Breast epithelium (tissue), 4 donors: ENCODE measurements at places on chromosomes 1 and 21. TPM values are rescaled to one million over a fixed set of nuclear protein-coding genes. Genes with fewer than 3 reads are reported as not detected.

DNA sequence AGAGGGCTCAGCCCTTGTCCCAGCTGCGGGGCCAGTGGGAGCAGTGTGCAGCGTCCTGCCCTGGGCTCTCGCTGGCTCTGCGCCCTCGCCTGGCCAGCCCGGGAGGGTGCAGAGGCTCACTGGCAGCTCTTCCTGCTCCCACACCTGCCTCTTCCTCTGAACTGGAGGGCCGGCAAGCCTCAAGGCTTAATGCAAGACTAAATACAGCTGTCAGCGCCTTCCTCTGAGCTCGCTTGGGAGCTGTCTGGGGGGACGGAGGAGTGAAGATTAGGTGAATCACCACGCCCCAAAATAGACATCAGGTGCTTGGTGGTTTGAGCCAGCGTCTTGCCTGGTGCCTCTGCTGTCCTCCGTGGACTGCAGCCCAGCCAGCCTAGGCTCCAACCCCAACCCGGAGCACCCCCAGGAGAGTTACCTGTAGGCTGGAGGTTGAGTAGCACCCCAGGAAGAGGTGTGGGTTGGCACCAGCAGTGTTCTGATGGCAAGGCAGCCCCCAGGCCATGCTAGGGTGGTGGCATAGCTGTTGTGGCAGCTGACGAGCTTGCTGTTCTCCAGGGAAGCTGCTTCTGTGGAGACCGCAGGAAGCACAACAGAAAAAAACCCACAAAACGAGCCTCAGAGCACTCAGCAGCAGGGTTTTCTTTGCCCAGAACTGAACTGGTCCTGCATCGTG lies 36.9 kb downstream of the UMODL1 start:
- DNase-seq, result peak; percentile 57
- H3K27ac ChIP-seq, result peak overlapping the region; percentile 59
- no peaks in the 10 kb centered on the region for H3K4me1 ChIP-seq
- H3K36me3 ChIP-seq, result no peaks in the 10 kb centered on the region

- no peaks in the 10 kb centered on the region for H3K27me3 ChIP-seq
- H3K4me3 ChIP-seq, result no peak overlapping the region
- H3K27ac ChIP-seq, result no peak overlapping the region
- no peaks in the 10 kb centered on the region for H3K36me3 ChIP-seq
- DNase-seq, result no peak
Measured at GRCh38 chr1:180254854-180255253, 24.8 kb downstream of the LHX4 start.

DNA sequence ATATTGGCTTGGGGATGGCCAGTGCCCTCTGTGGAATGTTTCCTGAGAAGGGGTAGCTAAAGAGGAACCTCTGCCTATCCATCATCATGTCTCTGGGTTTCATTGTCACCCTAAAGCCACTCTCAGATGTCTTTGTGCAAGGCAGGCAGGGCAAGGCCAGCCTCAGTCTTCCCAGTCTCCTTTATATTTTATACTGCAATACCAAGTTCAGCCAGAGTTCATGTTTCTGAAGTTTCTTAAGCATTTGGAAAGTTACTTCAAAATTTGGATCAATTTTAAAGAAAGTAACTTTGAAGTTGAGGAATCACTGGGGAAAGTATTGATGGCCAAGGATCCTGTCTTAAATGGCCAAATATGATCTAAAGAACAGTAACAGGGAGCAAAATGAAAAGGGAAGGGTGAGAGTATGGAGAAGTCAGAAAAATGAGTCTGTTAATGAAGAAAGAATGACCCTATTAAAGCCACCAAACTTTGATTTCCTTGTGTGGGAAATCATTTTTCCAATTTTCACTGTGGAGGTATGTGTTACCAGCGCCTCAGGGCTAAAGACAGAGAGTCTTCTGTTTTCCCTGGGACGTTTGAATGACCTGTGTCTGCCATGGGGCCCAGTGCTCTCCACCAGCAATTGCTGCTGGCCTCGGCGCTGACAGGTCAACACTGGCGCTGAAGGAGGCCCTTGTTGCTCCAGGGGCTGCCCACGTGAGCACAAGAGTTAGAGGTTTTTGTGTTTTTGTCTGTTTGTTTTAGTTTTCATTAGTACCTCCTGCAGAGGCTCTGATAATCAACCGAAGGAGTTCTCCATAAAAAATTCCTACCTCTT lies 93.9 kb downstream of the ATP5PO start:
- no peaks in the 10 kb centered on the region for H3K27me3 ChIP-seq
- H3K36me3 ChIP-seq, result no peaks in the 10 kb centered on the region
- H3K4me1 ChIP-seq, result no peaks in the 10 kb centered on the region
- peak overlapping the region; percentile 2 for H3K27ac ChIP-seq
- no peak for DNase-seq

GRCh38 chr1:21397813-21398188 lies 42.1 kb upstream of the NBPF3 start:
- H3K4me3 ChIP-seq, result no peak overlapping the region
- H3K27ac ChIP-seq, result no peak overlapping the region
- DNase-seq, result no peak

DNA sequence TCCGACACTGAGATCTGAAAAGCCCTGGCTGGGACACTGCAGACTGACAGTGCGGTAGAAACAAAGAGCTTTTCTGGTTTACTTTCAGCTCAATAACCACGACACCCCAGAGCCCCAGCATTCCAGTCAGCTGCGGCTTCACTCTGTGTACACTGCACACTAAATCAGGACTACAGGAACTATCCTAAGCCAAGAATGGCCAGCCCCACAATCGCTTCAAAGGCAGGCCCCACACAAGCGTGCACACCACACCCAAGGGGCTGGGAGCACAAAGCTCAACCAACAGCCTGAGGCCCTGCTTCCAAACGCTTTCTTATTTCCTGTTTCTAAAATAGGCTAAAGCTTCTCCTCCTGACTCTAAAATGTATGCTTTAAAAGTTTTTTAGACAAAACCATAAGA lies 28.4 kb downstream of the URB1 start:
- peaks cover 6% of the 10 kb centered on the region for H3K36me3 ChIP-seq
- H3K27ac ChIP-seq, result peak overlapping the region; percentile 70

DNA sequence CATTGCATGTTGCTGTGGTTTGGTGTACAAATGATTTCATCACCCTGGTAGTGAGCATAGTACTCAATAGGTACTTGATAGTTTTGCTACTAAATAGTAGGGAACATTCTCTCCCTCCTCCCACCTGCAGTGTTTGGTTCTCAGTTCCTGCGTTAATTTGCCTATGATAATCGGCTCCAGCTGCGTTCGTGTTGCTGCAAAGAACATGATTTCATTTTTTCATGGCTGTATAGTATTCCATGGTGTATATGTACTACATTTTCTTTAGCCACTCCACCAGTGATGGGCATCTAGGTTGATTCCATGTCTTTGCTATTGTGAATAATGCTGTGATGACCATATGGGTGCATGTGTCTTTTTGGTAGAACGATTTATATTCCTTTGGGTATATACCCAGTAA lies 903.4 kb downstream of the TTLL7 start:
- H3K36me3 ChIP-seq, result no peaks in the 10 kb centered on the region
- no peak for DNase-seq
- H3K4me1 ChIP-seq, result no peaks in the 10 kb centered on the region
- H3K27ac ChIP-seq, result no peak overlapping the region

DNA sequence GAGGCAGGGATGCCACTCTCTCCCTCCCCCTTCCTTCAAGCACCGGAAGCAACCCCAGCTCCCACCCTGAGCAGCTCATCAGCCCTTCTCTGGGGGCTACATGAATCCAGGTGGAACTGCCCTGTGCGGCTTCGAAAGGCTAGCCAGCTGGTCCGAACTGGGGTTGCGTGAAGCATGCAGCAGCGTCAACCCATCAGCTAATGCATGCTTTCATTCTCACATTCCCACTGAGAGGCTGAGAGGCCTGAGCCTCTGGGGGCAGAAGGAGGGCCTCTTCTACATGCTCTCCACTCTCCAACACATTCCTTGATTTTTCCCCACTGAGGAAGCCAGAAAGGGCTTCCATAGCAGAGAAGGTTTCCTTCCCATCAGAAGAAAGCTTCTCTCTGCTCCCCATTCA lies 5.6 kb downstream of the RXRG start:
- H3K4me3 ChIP-seq, result no peak overlapping the region
- no peak for DNase-seq
- no peak overlapping the region for H3K27ac ChIP-seq

DNA sequence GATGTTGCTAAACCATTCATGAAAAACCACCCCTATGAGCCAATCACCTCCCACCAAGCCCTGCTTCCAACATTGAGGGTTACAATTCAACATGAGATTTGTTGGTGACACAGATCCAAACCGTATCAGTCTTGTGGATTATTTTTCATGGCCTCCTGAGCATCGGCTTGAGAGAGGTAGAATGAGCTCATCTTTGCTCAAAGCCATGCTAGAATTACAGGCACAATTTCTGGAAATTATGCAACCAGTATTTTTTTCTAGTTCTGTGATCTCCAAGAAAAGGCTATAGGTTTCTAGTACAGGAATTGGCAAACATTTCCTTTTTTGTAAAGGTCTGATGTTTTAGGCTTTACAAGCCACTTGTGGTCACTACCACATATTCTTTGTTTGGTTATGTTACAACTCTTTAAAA lies 219.4 kb downstream of the DUSP10 start:
- H3K36me3 ChIP-seq, result no peaks in the 10 kb centered on the region
- H3K4me1 ChIP-seq, result no peaks in the 10 kb centered on the region
- DNase-seq, result no peak
- no peaks in the 10 kb centered on the region for H3K27me3 ChIP-seq
- H3K4me3 ChIP-seq, result no peak overlapping the region

GRCh38 chr1:95659166-95659565 lies 425.2 kb downstream of the RWDD3 start:
- no peaks in the 10 kb centered on the region for H3K27me3 ChIP-seq
- DNase-seq, result no peak
- H3K4me1 ChIP-seq, result no peaks in the 10 kb centered on the region
- no peak overlapping the region for H3K27ac ChIP-seq
- H3K36me3 ChIP-seq, result no peaks in the 10 kb centered on the region

DNA sequence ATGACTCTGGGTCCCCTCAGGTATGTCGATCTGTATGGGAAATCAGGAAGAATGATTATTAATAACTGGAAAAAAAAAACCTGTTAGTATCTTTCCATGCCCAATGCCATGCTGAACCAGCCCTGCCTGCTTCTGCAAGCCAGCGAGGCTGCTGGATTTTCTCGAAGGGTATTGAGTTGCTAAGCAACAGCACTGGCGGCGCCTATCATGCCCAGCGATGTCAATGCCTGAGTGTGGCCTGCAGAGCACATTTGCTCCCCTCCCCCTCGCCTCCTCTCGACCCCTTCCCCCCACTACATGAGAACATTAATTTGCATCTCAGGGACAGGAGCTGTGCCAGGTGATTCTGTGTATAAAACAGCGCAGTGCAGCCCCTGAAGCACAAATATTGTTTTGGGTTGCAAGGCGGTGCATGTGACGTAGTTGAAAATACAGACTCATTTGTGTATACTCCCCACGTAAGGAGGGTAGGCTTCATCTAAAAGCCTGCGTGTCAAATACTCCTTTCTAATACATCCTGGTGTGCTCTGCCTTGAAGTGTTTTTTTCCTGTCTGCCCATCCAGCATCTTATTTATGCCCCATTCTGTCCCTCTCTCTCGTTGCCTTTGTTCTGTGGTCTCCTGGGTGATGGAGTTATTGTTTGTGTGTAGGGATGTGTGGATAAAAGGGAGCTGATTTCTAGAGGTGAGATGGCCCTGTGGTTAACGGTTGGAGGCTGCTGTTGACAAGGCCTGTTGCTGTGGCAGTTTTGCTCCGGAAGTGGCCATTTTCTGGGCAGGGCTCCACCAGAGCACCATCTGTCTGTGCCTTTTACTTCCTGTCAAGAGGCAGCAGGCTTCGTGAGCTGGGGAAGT lies 32.7 kb upstream of the ATP5PO start:
- H3K27ac ChIP-seq, result peak overlapping the region; percentile 92
- H3K4me3 ChIP-seq, result peak overlapping the region; percentile 45
- no peaks in the 10 kb centered on the region for H3K36me3 ChIP-seq
- DNase-seq, result peak; percentile 71
- H3K27me3 ChIP-seq, result no peaks in the 10 kb centered on the region
- peaks cover 2% of the 10 kb centered on the region for H3K4me1 ChIP-seq

The RERE gene
- total RNA-seq, result 65.8 TPM

GRCh38 chr1:36905941-36906340 lies 128.4 kb downstream of the GRIK3 start:
- no peak for DNase-seq
- no peak overlapping the region for H3K27ac ChIP-seq
- no peaks in the 10 kb centered on the region for H3K4me1 ChIP-seq
- H3K27me3 ChIP-seq, result no peaks in the 10 kb centered on the region
